ENCODE measurements at places on chromosomes 3 and 15. TPM values are rescaled to one million over a fixed set of nuclear protein-coding genes. Genes with fewer than 3 reads are reported as not detected.

GRCh38 chr3:122886946-122887345, 92.1 kb downstream of the SLC49A4 start:
- H3K27me3 ChIP-seq: no peaks in the 10 kb centered on the region
- no peak for DNase-seq
- no peak overlapping the region for H3K4me3 ChIP-seq
- H3K36me3 ChIP-seq: no peaks in the 10 kb centered on the region

- no peaks in the 10 kb centered on the region for H3K36me3 ChIP-seq
- DNase-seq: peak; percentile 57
- no peak overlapping the region for H3K27ac ChIP-seq
- peaks cover 31% of the 10 kb centered on the region for H3K4me1 ChIP-seq
Measured at GRCh38 chr3:15629860-15630597, 28.5 kb downstream of the BTD start.

DNA sequence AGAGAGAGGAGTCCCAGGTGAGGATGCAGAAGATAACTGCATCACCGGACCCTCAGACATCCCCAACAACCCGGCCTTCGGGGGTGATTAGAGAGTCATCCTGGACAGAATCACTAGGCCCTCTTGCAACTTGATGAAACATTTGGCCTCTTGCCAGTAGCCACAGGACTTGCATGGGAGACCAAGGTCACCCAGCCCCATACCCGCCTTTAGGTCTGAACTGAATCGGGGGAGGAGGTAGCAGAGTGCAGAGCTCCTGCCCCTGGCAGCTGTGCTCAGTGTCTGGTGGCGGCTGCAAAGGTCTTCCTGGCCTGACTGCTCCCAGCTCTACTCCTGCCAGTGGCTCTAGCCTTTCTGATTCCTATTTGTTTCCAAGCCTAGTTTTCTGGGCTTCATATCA, 12.4 kb downstream of the PIF1 start:
- H3K4me3 ChIP-seq: no peak overlapping the region
- no peaks in the 10 kb centered on the region for H3K27me3 ChIP-seq
- H3K27ac ChIP-seq: no peak overlapping the region

GRCh38 chr3:141052201-141053069, 1.3 kb downstream of the SPSB4 start:
- DNase-seq: no peak
- H3K4me3 ChIP-seq: peak overlapping the region; percentile 4
- peaks cover 18% of the 10 kb centered on the region for H3K4me1 ChIP-seq
- peaks cover 5% of the 10 kb centered on the region for H3K27me3 ChIP-seq

DNA sequence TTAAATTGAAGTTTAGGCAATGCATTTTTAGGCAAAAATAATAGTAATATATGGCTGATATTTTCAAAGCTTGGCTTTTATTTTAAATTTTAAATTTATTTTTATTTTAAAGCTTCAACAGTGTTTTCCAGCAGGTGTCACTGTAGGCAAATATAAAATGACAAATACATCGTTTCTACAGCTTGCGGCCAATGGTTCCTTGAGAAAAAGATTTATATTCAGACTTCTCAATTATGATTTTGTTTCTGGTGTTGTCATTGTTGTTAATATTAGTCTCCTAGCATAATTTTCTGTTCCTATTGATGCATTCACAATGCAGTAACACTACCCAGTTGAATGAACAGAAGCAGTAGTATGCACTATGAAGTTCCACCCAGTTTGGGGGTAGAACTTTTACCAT, 220.7 kb upstream of the DNAJC19 start:
- peaks cover 4% of the 10 kb centered on the region for H3K4me1 ChIP-seq
- DNase-seq: no peak
- no peaks in the 10 kb centered on the region for H3K36me3 ChIP-seq
- no peak overlapping the region for H3K27ac ChIP-seq

GRCh38 chr3:55893045-55893664, 406.0 kb upstream of the WNT5A start:
- no peaks in the 10 kb centered on the region for H3K4me1 ChIP-seq
- H3K36me3 ChIP-seq: no peaks in the 10 kb centered on the region
- H3K27ac ChIP-seq: no peak overlapping the region
- no peaks in the 10 kb centered on the region for H3K27me3 ChIP-seq

DNA sequence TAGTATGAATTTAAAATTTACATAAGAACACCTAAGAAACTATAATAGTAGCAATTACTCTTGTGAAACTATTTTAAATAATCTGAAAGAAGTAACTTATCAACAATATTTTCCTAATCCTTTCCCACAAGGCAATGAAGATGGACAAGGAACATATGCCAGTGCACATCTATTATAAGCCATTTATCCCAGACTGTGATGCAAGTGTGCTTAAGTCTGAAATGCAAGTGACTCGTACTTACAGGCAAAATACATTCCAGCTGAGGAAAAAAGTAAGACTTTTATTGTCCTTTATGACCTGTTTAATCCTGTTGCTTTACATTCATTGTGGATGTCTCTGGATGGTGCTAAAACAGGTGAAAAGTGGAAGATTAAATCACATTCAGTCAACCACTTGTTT, 709.4 kb downstream of the ZNF385D start:
- H3K4me1 ChIP-seq: no peaks in the 10 kb centered on the region
- no peaks in the 10 kb centered on the region for H3K27me3 ChIP-seq
- H3K4me3 ChIP-seq: no peak overlapping the region
- DNase-seq: no peak
- no peak overlapping the region for H3K27ac ChIP-seq
- H3K36me3 ChIP-seq: no peaks in the 10 kb centered on the region

DNA sequence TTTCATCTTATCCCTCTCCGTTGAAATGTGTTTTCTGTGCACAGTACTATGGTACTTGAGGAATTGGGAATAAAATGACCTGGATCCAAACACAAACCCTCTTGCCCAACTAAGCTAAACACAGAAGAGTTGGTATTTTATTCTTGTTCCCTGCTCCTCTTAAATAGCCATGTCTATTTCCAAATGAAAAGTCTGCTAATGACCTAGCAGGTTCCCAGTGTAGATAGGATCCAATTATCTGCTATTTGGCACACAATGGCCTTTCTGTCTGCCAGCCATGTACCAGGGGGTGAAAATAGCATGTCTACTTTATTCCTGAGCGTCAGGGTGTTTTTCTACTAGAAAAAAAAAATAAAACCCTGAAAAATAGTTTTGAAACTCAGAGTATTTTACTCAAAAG, 657.0 kb upstream of the NAALADL2 start:
- no peak overlapping the region for H3K27ac ChIP-seq
- H3K27me3 ChIP-seq: no peaks in the 10 kb centered on the region
- no peak overlapping the region for H3K4me3 ChIP-seq
- no peak for DNase-seq

DNA sequence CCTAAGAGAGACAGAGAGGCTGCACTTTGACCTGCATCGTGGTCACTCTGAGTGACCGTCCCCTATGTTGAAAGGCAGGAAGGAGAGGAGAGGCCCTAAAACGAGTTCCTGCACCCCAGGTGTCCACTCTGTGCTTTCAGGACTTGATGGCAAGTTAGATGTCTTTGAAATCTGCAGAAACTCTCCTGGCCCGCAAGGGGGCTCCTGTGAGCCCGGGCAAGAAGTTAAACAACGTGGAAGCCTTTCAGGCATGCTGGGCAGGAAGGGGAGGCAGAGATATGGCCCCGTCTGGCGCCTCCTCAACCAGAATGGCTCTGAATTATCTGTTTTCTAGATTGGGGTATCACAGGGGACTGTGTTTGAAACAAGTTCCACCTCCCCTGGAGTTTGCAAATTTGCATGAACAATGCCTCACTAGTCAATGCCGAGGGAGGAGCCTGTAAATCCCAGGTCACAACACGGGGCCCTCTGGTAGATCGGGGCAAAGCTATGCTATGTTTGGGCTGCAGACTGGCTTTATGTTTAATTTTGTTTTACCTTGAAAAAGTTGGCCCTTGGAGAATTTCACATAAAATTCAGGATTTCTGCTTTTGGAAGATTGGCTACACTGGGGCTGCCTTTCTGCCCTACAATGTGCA, 9.8 kb downstream of the CTXND1 start:
- H3K36me3 ChIP-seq: no peaks in the 10 kb centered on the region
- H3K27ac ChIP-seq: no peak overlapping the region
- DNase-seq: no peak
- no peaks in the 10 kb centered on the region for H3K27me3 ChIP-seq

DNA sequence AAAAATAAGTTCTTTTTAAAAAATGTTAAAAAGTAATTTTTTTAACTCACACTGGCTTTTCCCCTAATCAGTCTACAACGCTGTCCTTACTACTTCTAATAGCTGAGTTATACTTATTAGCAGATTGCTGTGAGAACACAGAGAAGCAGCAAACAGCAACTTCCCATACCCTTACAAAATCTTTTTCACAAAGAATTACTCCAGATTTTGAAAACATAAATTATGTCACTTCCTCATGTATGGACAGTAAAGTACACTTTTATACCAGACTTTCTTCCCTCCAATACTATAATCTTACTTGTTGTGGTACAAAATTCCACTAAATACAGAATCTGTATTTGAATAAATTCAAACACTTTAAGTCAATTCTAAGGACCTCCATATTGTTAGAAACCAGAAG, 2.1 kb downstream of the PHC3 start:
- H3K27ac ChIP-seq: no peak overlapping the region
- no peak for DNase-seq
- peaks cover 19% of the 10 kb centered on the region for H3K36me3 ChIP-seq
- H3K4me3 ChIP-seq: no peak overlapping the region

DNA sequence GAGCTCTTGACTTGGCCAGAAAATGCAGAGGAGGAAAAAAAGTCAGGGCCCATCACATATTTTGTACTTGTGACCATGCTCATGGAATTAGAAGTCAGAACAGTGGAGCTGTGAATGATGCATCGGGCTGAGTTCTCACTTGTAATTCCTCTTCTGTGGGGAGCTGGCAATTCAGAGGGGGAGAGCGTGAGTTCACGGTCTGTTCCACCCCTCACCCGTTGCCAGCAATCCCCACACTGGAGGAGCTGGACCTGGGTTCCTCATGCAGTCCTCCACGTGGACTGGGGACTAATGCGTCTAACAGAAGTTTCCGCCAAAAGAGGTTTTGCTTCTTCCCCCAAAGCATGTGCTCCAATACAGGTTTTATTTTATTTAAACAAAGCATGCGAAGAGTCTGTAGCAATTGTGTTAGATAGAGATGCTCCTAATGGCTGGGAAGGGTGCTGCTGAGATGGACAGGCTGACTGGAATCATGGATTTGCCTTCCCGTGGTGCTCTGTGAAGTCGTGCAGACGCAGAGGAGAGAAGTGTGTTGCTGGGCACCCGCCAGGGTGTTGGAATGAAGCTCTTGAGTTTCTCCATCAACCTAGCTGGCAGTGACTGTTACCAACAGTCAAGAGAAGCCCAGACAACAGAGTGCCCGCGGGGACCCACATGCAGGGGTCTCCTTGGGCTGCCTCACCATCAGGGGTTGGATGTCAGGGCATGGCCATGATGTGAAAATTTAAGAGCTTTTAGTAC, 77.4 kb upstream of the PCSK6 start:
- no peak for DNase-seq
- no peaks in the 10 kb centered on the region for H3K4me1 ChIP-seq
- H3K27me3 ChIP-seq: no peaks in the 10 kb centered on the region

GRCh38 chr3:157226173-157226847, 66.4 kb upstream of the CCNL1 start:
- H3K4me1 ChIP-seq: no peaks in the 10 kb centered on the region
- no peak overlapping the region for H3K4me3 ChIP-seq
- H3K27ac ChIP-seq: no peak overlapping the region
- H3K36me3 ChIP-seq: no peaks in the 10 kb centered on the region
- no peaks in the 10 kb centered on the region for H3K27me3 ChIP-seq
- no peak for DNase-seq

- no peak for DNase-seq
- H3K27ac ChIP-seq: no peak overlapping the region
- no peak overlapping the region for H3K4me3 ChIP-seq
- no peaks in the 10 kb centered on the region for H3K27me3 ChIP-seq
- H3K36me3 ChIP-seq: no peaks in the 10 kb centered on the region
Measured at GRCh38 chr3:162165346-162165745, 668.7 kb downstream of the OTOL1 start.

- no peak for DNase-seq
- H3K27me3 ChIP-seq: no peaks in the 10 kb centered on the region
- no peaks in the 10 kb centered on the region for H3K36me3 ChIP-seq
- H3K4me1 ChIP-seq: no peaks in the 10 kb centered on the region
Measured at GRCh38 chr15:93319121-93319814, 230.3 kb upstream of the RGMA start.

- peaks cover 13% of the 10 kb centered on the region for H3K4me1 ChIP-seq
- no peak overlapping the region for H3K4me3 ChIP-seq
- H3K36me3 ChIP-seq: no peaks in the 10 kb centered on the region
- no peak overlapping the region for H3K27ac ChIP-seq
Measured at GRCh38 chr3:47783673-47784072, 2.0 kb upstream of the SMARCC1 start.

- no peak overlapping the region for H3K4me3 ChIP-seq
- H3K36me3 ChIP-seq: no peaks in the 10 kb centered on the region
- no peak overlapping the region for H3K27ac ChIP-seq
- H3K27me3 ChIP-seq: no peaks in the 10 kb centered on the region
Measured at GRCh38 chr3:195384952-195385351, 57.9 kb downstream of the ACAP2 start.

DNA sequence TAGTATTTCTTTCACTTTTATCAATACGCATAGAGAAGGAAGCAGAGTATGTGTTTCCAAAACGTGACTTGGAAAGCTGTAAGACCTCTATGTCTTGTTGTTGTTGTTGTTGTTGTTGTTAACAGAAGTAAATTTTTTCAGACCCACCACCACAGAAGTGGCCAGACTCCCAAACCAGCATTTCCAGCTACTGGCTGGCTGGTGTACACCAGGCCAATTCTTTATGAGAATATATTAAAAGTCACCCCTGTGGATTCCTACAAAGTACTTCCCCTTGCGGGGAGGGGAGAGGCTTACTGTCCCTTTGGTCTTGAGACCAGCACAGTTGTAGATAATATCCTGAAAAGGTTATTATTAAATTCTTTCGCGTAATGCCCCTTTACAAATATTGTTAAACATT, 1.6 kb upstream of the FOXP1 start:
- no peak overlapping the region for H3K4me3 ChIP-seq
- no peak for DNase-seq
- peak overlapping the region; percentile 93 for H3K27ac ChIP-seq
- H3K27me3 ChIP-seq: no peaks in the 10 kb centered on the region
- no peaks in the 10 kb centered on the region for H3K36me3 ChIP-seq

DNA sequence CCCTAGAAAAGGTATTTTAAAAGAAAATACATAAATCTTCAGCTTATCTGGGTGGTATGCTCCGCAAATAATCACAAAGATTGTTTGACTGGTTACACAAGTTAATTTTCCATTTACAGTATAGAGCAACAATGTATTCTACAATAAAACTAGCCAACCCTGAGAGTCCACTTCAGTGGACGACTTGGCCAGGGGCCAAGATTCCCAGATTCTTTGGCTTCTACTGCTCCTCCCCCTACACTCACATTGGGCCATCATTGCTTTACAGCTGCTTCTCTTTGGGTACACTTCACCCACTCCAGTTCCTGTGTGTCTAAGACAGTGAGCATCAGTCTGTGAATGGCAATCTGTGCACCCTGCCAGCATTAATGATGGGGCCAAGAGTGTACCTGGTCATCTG, 17.2 kb upstream of the PRICKLE2 start:
- H3K4me3 ChIP-seq: no peak overlapping the region
- H3K36me3 ChIP-seq: no peaks in the 10 kb centered on the region
- H3K4me1 ChIP-seq: peaks cover 9% of the 10 kb centered on the region
- H3K27me3 ChIP-seq: no peaks in the 10 kb centered on the region
- peak; percentile 83 for DNase-seq

The NEK4 gene
- total RNA-seq: 39.6 TPM

The CLDN1 gene
- 6.0 TPM for total RNA-seq

The TAGLN3 gene
- total RNA-seq: 0.22 TPM

The NEK10 gene
- 1.6 TPM for total RNA-seq

The PARP6 gene
- 68.4 TPM for total RNA-seq

The LPP gene
- 81.7 TPM for total RNA-seq
